AG09319 (cell line): ENCODE measurements at places on chromosomes 2 and 18.
A peak's percentile ranks its signal among the peaks of the same experiment; 100 is the strongest.

- no peak for DNase-seq
These were observed 573.2 kb downstream of the ZEB2 start for GRCh38 chr2:143946436-143947391.

- DNase-seq: no peak
These were observed 174.7 kb upstream of the AGAP1 start for GRCh38 chr2:235319095-235319494.

- no peak for DNase-seq
These were observed at the start of gene ARHGAP25 for GRCh38 chr2:68734688-68735525. ARHGAP25 (plus strand) TSS chr2:68734811; CDS start chr2:68735200, 389 bp downstream.

- no peak for DNase-seq
These were observed 3.3 kb downstream of the HES6 start for GRCh38 chr2:238236571-238236970.

GRCh38 chr2:31028417-31028816 is 109.8 kb downstream of the GALNT14 start:
- no peak for DNase-seq

DNA sequence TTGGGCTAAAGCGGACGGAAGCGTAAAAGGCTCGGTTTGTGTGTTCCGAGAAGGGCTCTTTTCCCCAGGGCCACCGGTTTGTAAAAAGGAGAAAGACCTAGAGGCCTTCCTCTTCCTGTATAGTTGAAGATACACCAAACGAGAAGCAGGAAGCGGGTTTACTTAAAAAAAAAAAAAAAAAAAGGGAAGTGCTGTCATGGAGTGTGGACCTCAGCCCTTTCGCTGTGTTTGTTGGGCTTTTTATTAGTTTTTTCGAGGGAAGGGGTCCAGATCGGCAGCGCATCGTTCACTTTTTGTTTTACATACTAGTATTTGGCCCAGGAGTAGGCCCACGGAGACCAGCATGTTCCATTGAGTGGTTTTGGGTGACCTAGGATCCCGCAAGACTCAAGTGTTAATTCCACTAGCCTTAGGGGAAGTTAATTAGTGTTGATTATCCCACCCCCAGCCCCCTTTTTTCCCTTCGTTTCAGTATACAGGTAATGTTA is 676 bp downstream of the ACTR2 start:
- no peak for DNase-seq

DNA sequence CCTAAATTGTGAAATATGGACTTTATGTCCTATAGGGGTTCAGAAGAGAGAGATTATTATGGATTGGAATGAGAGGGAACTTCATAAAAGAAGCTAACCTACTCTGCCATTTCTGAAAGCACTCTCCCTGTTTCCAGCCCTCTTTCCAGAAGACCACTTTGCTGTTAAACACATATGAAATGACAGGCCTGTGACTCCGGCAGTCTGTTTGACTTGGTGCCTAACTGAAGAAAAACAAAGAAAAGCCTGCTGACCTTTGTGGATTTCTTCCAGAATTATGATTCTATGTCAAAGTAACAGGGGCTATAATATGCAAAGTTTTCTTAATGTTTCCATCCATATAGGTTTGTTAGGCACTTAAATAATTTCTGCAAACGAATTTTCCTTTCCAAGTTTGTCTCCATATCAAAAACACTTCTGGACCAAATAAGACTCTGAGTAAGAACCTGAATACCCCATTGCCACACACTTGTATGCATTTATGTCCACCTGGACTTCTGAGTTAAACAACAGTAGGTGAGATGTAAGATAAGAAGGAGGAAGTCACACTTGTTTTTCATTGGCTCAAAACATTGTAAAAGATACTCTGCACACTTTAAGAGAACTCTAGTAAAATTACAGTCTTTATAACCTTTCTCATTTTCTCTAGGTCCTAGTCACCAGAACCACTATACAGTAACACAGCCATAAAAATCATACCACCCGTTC is 111.7 kb downstream of the PIEZO2 start:
- no peak for DNase-seq

DNA sequence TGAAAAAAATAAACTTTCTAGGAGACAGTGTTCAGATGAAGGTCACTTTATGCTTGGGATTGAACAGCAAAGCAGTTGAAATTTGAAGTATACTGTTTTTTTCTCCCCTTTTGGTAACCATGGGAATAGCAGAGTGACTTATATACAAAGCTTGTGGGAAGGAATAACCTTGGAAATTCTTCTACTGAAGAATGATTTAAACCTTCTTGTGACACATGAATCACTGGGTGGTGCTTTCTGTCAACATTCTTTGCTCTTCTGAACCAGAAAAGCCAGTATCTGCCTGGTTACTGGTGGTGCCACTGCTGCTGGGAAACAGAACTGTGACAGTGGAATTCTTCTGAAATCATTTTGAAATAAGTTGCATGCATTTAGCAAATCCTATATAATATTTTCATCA is 39.4 kb upstream of the RND3 start:
- peak; percentile 79 for DNase-seq

GRCh38 chr2:34738691-34739090 is 1139.6 kb upstream of the FAM98A start:
- DNase-seq: no peak

DNA sequence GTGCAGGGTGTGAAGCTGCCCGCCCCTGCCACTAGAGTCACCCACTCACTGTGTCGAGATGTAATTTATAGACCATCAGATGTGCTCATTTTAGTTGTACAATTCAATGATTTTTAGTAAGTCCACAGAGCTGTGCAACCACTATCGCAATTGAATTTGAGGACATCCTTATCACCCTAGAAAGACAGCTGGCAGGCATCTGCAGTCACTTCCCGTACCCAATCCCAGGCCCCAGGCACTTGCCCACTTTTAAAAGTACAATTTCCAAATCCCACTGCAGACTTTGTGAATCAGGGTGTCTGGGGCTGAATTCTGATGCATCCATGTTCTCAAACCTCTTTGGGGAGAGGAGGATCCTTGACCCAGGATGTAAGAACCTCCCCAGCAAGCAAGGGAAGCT is 521.3 kb upstream of the SALL3 start:
- no peak for DNase-seq

- no peak for DNase-seq
These were observed 102.3 kb upstream of the GATA6 start for GRCh38 chr18:22067109-22067508.

DNA sequence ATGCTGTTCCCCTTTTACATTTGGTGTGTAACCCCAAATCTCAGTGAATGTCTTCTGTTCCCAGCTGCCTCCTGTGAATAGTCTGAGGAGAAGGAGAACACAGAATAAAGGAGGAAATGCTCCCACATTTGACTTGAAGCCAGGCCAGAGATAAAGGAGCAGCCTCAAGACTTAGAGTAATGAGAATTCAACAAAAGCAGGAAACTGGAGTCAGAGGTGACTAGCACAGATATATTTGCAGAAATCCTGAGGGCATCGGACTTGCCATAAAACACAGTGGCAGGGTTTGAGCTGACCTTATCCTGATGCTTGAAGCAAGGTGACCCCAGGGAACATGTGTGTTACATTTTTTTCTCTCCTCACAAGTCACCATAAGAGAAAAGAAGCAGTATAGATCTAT is 291.4 kb upstream of the RND3 start:
- no peak for DNase-seq

DNA sequence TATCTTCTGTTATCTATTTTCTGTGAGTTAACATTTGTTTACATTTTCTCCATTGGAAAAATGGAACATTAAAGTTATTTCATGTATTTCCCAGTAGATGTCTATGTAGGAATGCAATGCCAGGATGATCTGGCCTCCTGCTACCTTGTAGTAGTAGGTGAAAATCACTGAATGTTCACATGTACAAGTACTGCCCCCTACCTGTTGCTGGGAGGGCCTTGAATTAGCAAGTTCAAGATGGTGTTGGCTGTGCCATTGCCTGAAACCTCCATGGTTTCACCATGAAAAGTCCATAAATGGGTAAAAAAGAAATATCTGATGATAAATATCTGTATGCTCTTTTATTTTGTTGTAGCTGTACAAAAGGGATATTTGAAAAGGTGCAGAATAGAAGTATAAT is 30.7 kb downstream of the XRCC5 start:
- DNase-seq: no peak

DNA sequence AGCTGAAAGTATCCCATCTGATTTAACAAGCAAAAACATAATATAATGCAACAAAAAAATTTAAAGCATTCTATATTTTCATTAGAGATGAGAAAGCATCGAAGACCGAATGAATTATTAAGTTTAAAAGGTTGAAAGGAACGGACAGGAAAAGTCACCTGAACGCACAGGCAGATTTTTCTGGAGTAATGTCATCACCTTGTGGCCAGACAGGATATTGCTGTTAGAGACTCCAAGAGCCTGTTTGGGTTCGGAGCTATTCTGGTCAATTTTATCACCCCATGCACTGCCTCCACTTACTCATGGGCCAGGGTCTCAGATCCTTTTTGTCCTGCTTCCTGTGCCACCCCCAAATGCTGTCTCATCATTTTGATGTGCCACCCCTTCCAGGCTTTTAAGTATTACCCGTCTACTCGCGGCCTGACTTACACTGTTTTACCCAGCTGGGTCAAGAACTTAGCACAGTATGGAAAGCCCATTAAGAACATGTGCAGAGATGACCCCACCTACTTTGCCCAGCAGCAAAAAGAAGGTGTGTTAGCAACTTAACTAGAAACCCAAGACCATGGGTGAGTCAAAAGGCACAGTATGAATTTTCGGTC is 27.3 kb downstream of the GKN2 start:
- no peak for DNase-seq

DNA sequence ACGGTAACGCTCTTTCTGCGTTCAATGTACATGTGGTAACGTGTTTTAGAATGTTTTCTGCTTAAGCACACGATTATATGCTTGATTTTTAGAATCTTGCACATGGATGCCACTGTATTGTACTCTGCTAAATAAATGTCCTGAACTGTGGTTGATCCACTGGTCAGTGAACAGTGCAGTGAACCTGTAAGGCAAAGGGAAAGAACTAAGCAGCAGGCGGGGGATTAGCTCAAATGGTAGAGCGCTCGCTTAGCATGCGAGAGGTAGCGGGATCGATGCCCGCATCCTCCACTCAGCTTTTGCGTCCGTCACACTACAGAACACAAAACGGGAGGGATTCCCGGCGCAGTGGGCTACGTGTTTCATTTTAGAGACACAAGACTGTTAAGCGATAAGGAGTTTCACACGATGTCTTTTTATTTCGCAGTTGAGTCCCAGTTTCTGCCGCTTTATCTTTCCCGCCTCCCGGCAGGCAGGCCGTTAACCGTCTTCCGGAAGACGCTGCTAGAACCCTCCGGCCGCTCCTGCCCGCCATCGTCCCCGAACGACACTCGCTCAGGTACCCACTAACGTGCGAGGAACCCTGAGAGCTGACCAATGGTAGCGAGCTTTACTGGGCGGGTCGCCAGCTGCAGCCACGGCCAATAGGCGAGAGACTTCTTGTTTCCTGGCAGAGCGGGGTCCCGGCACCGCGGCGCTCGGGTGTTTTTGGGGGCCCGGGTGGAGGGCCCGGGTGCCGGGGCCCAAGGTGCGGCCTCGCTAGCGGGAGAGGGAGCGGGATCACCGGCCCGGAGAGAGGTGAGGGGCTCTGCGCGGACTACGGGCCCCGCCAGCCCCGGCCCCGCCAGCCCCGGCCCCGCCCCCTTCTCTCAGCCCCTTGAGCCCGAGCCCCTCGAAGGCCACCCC is at the start of gene AGBL5:
Gene AGBL5 (plus strand): TSS at position 673 of the 906 bp plus-strand sequence. CDS start 1,291 bp downstream, outside the sequence.
- DNase-seq: peak; percentile 84

DNA sequence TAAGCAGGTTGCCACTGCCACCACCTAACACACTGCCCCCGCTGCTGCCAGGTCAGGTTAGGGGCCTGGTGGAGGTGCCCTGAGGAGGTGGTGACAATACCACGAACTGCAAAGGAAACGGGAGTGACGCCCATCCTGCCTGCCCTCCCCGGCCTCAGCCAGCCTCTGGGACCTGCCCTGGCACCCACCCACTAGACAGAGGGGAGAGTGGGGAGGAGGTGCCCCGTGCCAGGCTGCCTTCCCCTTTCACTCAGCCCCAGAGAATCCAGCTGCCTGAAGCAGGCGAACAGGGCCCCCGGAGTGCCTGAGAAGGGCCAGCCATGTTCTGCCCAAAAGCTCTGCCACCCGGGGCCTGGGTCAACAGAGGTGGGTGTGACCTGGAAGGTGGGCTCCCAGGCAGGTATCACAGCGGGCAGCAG is 44.5 kb upstream of the FOSL2 start:
- no peak for DNase-seq

DNA sequence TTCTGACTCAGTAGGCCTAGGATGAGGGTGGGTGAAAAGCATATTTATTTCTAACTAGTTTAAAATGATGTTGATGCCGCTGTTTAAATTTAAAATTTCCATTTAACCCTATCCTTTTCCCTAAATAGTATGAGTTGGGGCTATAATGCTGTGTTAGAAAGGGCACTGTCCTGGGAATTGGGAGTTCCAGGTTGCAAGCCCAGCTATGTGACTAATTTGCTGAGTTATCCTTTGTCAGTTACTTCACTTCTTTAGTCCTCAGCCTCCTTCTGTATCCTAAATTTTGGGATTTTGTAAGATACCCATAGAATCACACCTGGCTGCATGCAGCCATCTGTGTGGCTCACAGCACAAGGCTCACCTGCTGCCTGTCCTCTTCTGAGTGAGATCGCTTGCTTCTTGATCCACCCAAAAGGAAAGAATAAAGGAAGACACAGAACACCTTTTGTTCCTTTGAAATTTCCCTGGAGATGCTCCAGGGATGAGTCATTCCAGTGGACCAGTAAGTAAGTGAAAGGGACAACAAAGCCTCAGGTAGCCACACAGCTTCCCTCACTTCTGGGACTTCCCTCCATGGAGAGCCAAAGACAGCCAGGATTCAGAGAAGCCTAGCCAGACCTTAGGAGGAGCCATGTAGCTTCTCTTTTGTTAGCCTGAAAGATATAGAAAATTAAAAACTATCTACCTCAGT is 97.2 kb downstream of the DTNA start:
- no peak for DNase-seq

DNA sequence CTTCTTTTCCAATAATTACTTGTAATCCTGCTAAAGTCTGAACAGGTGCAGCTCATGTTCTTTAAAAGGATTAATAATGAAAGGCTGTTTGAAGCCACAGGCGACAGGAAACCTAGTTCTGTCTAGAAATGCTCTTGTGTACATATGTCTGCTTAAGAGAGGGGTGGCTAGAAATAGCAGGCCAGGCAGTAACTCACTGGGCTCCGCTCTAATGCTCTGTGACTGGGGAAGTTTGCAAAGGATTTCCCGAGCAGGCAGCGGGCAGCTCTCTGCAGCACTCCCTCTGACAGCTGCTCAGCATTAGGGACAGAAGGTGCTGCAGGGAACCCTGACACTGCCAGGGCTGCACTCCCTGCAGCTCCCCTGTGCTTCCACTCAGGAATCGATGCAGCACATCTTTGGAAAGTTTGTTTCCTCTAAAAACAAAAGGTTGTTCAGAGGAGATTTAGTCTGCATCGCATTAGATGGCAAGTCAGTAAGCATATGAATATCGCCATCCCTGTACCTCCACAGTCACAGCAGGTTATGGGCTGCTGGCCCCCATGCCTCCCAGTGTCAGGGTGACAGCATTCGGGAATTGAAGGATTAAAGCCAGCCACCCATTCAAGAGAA is 33.1 kb upstream of the TTC39C start:
- no peak for DNase-seq

DNA sequence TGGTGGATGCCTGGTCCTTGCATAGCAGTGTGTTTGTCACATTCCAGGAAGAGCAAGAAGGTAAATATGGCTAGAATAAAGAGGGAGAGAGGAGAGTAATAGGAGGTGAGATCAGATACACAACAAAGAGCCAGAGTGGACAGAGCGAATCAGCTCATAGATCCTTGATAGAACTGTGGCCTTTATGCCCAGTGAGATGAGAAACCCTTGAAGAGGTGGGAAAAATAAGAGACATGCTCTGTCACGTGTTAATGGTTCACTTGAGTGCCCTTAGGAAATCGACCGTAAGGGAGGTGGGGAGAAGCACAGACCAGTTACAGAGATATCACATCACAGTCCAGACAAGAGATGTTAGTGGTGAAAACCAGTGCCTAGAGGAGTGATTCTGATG is 84.7 kb upstream of the RAB27B start:
- no peak for DNase-seq
